ENCODE measurements at places on chromosomes 4 and X.
A peak's percentile ranks its signal among the peaks of the same experiment; 100 is the strongest.

GRCh38 chrX:19063030-19063429 is 59.2 kb downstream of the ADGRG2 start:
- DNase-seq, result no peak

DNA sequence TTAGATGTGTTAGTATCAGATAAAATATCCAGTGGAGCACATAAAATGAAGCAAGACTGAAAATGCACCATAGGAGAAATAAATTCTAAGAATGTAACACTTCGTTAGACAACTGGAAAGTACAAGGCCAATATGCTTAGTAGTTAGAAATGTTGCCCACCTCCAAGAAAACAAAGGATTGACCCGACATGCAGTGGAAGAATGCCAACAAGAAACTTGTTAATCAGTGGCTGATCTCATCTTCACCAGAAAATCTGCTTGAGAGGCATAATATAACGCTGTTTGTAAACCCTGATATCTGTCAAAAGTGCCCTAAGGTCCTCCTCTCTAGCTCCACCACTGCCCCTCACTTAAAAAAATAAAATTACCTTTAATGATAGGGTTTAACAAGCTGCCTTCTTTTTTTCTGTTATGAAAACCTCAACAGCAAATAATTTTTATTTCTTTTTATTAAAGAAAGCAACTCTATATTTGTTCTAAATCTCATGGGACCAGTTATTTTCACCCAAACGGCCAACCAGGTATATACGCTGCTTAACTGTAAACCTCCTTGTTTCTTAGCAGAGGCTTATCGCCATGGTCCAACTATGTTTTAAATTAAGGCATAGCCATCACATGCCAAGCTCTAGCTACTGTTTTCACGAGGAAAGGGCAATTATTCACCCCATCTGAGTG is 1.8 kb downstream of the RASGEF1B start:
- no peak for DNase-seq

GRCh38 chrX:23788521-23788920 is 5.5 kb downstream of the SAT1 start:
- DNase-seq, result no peak

DNA sequence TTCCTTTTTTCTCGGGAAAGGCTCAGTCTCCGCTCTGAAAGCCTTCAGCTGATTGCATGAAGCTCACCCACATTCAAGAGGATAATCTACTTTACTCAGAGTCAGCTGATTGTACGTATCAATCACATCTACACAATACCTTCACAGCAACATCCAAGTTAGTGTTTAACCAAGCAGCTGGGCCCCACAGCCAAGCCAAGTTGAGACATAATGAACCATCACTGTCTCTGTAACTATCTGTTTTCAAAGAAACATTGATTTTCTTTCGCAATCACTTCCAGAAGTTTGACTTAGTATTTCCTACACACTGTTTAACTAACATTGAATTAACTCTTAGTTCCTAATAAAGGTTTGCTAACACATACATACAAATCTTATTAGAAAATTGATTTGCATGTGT is 40.3 kb downstream of the RWDD4 start:
- DNase-seq, result no peak

DNA sequence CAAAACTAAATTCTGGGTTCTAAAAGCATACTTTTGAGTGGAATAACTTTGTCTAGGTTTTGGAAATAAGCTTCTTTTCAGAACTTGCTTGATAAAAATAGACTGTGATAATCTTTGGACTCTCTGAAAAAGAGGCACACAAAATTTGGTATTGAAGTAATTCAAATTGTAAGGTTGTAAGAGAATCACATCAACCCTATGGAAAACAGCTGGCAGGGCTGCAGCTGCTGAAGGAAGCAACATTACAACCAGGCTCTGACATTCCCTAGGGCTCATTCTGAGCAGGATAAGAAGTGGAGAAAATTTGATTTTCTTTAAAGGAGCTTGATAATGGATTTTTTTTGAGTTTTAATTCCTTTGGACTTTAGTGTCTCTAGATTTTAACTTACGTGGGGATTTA is 147.6 kb downstream of the FSTL5 start:
- DNase-seq, result no peak

GRCh38 chr4:138665851-138666250 is 349.7 kb upstream of the NOCT start:
- DNase-seq, result no peak

DNA sequence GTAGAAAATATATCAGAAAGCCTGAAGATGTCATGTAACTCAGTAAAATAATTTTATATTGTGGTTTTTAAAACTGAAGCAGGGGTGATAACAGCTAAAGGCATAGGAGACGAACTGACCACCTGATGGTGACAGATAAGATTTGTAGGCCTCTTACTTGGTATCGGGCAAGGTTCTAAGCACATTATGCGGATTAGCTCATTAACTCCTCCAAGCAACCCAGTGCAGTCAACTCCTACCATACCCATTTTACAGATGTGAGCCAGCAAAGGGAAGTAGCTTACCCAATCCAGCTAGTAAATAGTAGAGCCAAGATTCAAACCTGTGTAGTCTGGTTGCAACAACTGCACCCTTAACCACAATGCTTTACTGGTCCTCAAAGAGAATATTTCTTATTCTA is 62.1 kb downstream of the CC2D2A start:
- DNase-seq, result no peak

DNA sequence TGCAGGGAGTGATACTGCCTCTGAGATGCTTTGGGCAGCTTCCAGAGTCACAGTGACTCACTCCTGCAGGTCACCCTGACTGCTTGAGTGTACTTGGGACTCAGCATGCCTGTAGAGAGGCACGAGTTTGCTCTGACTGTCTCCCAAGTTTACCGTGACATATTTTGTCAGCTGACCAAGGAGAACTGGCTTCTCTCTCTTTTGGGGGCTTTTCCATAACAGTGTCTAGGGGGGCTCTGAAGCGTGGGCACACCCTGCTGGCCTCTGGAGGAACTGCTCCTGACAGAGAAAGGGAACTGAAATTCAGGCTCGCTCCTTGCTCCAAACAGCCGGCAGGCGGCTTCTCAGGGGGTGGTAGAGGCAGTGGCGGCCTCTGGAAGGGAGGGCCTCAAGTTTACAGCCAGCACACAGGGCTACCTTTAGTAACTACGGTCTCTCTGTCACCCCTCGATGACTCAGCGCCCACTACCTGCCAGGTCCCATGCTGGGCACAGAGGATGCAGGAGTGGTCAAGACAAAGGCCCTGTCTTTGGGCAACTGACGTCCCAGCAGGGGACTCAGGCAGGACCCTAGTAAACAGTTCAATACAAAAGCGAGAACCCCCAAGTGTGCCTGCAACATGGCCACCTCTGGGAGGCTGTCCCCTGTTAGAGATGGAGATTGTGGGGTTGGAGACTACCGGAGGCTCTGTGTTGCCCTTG is 17.8 kb downstream of the ZNF185 start:
- peak; percentile 34 for DNase-seq

DNA sequence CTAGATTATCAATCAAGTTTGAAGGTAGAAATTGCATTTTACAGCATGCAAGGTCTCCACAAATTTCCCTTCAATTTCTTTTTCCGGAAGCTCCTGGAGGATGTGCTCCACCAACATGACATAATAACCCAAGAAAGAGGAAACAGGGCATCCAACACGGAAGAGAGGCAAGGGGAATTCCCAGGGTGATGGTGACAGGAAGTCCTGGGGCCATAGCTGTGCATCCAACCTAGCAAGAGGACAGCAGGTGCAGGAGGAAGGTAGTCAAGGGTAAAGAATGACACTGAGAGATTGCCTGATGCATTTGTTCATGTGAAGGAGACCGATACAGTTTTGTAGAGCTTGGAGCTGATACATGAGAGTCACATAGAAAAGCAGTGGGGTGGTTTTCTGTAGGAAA is 115.7 kb upstream of the LSM6 start:
- DNase-seq, result no peak

DNA sequence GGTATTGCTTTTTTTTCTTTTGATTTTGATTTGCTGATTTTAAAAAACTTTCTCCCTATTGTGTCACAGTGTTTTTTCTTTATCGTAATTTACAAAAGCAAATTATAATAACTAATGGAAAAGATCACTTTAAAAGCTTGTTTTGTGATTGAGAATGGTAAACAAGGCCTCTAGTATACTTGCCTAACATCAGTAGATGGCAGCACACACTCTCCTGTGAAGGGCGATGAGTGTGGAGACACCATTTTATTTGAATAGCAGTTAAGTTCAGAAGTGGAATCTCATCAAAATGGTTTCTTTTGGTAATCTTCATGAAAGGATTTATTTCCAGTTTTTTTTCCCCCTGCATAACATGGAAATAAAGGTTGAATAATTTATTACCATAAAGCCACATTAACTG is 72.3 kb downstream of the PAK3 start:
- DNase-seq, result peak; percentile 27

- peak; percentile 6 for DNase-seq
Measured at GRCh38 chrX:69556060-69557011, 52.2 kb downstream of the NALF2 start.

- DNase-seq, result no peak
Measured at GRCh38 chrX:1031521-1032430, 180.7 kb downstream of the CRLF2 start.

DNA sequence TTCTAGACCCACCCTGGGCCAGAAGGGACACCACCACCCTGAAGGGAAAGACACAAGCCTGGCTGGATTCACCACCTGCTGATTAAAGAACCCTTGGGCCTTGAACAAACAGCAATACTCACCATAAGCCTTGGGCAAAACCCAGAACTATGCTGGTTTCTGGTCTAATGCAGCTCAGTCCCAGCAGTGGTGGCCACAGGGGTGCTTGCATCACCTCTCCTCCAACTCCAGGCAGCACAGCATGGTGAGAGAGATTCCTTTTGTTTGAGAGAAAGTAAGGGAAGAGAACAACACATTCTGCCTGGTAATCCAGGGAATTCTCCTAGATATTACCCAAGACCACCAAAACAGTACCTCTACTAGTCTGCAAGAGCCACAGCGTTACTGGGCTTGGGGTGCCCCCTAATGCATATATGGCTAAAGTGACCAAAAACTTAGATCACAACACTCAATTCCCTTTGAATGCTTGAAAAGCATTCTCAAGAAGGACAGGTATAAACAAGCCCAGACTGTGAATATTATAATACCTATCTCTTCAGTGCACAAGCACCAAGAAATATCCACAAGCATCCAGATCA is 25.7 kb downstream of the RNF128 start:
- DNase-seq, result no peak

DNA sequence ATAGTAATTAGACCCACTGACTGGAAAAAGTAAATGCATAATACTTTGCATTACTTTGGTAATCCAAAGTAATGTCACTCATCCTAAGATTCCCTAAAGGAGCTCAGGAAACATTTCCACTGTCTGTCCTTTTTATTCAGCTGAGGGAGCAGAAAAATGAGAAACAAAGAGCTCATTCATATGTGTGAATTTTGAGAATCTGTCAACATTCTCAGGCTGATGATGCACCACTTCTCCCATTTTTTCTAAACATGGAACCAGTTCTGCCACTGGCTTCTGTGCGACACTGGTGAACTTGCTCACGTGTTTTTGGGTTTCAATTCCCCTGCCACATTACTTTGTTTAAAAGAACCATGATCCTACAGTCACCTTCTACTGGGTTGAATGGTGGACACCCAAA is 28.4 kb upstream of the ADH7 start:
- no peak for DNase-seq

- peak; percentile 18 for DNase-seq
Measured at GRCh38 chr4:76108467-76109181, 34.1 kb downstream of the ART3 start.

- DNase-seq, result no peak
Measured at GRCh38 chr4:123787512-123788080, 391.0 kb downstream of the SPRY1 start.

DNA sequence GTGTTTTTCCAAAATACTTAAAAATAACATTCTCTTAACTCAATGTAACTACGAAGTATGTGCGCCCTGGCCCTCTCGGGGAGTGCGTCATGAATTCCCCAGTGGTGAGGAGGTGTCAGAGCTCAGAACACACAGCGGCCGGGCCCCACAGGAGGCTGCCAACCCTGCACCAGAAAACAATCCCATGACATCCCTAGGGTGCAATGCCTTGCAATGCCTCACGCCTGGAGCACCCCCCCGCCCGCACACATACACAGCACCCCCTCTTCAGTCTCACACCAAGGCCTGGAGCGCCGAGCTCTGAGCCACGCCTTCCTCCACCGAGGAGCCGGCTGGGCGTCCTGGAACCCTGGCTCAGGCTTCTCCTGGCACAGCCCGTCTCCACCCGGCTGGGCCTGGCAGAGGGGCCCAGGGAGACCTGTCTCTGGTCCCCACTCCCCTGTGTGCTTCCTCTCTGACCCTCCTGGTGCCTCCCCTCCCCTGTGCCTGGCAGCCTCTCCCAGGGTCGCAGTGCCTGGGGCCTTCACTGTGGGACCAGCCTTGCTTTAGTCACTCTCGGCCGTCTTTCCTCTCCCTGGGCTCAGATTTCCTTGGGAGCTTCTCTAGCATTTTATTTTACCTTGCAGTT is 108.2 kb upstream of the ADRA2C start:
- no peak for DNase-seq

GRCh38 chr4:140130677-140131076 is 23.3 kb downstream of the MAML3 start:
- peak; percentile 82 for DNase-seq

DNA sequence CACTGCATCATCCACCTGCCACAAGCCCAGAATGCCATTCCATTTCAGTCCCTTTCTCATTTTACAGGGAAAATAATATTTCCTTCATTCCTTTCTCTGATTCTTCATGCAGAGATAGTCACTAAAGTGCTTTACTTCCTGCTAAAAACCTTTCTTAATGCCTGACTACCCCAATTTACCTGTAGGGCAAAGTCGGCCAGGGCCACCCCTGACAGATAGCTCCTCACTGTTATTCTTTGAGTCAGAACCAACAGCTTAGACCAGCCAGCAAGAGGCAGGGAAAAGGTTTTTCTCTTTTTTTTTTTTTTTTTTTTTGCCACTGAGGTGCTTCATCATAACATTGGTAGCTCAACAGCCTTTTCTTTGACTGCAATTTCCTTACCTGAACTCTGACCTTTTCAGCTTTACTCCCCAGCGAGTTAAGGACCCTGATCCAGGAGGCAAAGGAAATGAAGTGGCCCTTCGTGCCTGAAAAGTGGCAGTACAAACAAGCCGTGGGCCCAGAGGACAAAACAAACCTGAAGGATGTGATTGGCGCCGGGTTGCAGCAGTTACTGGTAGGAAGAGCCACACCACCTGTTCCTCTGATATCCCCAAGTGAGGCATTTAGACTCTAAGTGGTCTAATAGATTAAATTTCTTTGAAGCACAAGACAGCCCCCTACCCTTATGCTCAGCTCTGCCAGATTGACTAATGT is 85.0 kb downstream of the ALPK1 start:
- DNase-seq, result no peak
